ENCODE measurements at places on chromosomes 4 and X.
A peak's percentile ranks its signal among the peaks of the same experiment; 100 is the strongest.

DNA sequence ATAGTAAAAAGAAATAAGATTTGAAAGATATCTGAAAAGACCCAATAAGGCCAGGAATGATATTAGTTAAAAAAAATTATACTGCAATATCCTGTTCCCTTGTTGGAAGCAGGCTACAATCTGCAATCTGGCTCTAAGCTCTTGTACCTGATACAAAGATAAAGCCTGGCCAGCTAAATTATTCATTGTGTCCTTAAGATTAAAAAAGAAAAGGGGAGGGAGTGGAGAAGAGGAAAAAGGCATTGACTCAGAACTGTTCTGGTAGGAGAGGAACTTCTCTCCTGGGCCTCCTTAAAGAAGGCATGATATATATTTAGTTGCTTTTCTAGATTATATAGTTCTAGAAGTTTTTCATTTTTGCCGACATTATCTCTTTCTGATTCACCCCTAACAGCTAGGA, 46.7 kb downstream of the IRF2 start:
- DNase-seq: no peak

GRCh38 chrX:129557844-129558480, 17.9 kb downstream of the OCRL start:
- no peak for DNase-seq

GRCh38 chr4:79613269-79613935, 205.4 kb upstream of the GK2 start:
- DNase-seq: no peak

- no peak for DNase-seq
Measured at GRCh38 chrX:11532291-11533078, 133.2 kb downstream of the ARHGAP6 start.

- DNase-seq: no peak
Measured at GRCh38 chr4:104971462-104971861, 175.2 kb upstream of the TET2 start.

GRCh38 chr4:6058531-6059374, 40.5 kb upstream of the C4orf50 start:
- no peak for DNase-seq

- DNase-seq: no peak
Measured at GRCh38 chr4:119106036-119107000, 29.3 kb upstream of the MYOZ2 start.

- no peak for DNase-seq
Measured at GRCh38 chrX:11778230-11778629, 20.2 kb downstream of the MSL3 start.

DNA sequence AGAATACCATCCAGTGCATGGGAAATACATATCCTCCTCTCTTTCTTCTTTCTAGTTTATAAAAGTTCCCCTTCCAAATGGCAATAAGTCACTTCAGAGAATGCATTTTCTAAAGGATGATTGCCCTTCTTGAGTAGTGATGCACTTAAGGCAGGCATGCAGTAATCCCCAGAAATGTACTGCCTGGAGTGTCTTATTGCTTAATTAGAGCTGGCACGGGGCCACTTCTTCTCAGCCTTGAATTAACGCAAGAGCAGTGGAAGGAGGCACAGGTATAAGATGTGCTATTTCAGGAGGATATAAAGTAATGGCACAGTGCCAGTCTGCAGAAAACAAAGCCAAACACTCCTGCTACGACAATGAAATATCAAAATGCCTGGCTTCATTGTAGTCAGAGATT, 371.4 kb upstream of the FAM241A start:
- DNase-seq: no peak

DNA sequence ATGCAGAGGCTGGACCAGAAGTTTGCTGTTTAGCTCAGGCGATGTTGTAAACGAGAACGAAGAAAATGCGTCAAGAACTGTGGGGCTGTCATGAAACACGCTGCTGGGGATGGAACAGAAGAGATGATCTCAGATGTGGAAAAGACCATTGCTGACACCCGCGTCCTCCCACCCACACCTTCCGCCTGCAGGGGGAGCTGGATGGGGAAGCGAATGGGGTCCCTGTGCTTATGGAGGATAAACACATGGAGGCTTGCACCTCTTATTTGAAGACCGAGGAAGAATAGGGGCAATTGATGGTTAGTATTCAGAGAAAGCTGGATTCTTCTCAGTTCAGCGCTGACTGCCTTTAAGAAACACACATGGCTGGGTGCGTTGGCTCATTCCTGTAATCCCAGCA, 63.9 kb downstream of the GPR143 start:
- DNase-seq: no peak

- no peak for DNase-seq
Measured at GRCh38 chr4:183602557-183603027, 56.4 kb downstream of the RWDD4 start.

DNA sequence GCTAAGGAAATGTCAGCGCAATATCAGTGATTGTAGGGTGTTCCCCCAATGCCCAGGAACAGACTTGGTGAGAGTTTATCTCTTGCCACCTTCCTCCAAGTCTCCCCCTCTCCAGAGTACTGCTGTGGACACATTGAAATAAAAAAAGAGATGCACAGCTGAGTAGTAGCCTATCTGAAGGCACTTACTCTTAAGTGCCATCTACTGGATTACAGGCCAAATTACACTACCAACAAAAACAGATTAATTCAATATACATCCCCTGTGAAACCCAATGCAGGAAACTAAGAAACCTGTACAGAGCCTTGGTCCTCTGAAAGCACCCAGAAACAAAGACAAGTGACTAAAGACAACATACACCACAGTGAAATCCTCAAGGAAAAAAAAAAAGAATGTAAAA, 460.3 kb downstream of the ZIC3 start:
- peak; percentile 22 for DNase-seq

- no peak for DNase-seq
Measured at GRCh38 chrX:155896512-155896911, 15.4 kb downstream of the VAMP7 start.

DNA sequence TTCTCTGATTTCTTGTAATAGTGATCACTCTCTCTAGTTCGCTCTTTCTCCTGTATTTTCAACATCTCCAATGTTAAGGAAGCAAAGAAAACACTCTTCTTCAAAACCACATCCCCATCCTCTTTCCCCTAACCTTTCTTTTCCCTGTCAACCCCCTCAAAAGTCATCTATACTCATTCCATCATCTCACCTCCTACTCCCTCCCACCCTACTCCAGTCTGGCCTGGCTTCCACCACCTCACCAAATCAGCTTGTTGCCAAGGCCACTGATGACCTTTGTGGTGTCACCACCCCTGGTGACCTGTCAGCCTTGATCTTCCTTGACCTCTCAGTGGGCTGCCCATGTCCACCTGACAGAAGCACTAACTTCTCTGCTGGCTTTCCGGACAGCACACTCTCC, 2.3 kb downstream of the FAM3A start:
- DNase-seq: no peak

DNA sequence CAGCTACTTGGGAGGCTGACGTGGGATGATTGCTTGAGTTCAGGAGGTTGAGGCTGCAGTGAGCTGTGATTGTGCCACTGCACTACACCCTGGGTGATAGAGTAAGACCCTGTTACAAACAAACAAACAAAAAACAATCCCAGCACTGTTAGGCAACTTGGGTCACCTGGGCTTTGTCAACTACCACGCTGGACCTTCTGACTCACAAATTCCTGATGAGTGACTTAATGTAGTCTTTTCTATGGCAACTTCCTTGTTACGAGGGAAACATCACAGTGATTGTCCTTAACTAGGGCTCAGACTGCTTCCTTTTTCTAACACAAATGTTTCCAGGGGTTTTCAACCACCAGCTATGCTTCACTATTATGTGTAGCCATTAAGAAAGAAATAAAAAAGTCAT, 128.8 kb upstream of the GPC4 start:
- DNase-seq: no peak

Measured in NCI-H774 (cell line).